ENCODE measurements at places on chromosomes 11 and 22.

DNA sequence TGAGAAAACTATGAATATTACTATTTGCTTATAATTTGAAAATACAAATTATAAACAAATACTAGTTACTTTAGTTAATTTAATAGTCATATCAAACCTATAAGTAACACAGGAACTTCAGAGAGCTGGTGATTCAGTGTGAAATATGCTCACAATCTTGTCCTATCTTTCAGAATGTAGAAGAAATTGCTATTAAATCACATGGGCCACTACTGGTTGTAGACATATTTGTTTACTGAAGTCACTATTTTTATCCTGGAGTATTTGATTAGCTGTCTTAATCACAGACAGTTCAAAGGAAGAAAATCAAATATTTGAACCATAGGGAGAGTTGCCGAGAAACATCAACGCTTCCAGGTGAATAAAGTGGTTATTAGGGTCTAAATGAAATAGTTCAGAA is 187.6 kb upstream of the ANO3 start:
- no peak for DNase-seq

- no peak for DNase-seq
These were observed 44.6 kb downstream of the MRE11 start for GRCh38 chr11:94449029-94449428.

- no peak for DNase-seq
These were observed 23.2 kb downstream of the HIPK3 start for GRCh38 chr11:33280411-33280810.

DNA sequence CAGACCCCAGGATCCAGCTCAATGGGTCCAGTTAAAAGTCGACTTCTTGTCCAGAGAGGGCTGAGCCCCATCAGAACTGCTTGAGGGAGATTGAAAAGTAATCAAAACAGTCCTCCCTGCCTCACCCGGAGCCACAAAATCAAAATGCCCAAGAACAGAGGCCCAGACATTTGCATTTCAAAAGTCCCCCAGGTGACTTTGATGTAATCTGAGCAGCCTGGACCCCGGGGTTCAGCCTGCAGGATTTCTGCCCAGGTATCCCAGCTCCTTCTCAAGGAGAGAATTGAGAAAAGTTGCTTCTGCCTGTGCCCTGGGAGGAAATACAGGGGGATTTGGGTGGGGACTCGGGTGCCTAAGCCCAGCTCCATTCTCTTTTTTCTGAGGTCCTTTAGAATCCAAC is 1385.0 kb downstream of the TBC1D22A start:
- DNase-seq: no peak

DNA sequence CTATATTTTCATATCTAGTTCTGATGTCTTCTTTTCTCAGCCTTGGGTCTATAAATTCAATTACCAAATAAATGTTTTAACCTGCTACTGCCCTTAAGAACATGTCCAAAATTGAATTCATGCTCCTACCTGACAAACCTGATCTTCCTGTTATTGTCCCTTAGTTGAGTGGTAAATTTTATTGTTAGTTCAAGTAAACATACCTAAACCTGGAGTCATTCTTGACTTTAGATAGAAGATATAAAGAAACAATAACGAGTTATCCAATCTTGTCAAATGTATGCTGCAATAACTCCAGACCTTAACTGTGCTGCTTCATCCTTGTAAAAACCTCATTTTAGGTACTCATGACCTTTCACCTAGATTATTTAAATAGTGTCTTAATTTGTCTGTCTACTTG is 34.6 kb upstream of the SC5D start:
- DNase-seq: no peak

DNA sequence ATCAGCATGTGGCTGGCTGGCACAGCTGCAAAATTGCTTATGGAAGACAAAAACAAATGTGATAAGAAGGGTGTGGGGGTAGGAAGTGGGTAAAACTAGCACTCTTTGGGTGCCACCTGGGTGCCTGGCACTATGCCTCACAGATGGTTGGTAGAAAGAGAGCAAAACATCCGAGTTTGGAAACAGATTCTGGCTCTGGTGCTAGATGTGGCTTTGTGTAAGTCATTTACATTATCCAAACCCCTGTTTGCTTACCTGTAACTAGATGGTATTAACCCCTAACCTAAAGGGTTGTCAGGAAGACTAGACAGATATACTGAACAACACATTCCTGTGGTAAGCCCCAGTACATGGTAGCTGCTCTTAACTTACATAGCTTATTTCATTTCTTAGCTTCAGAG is 905.6 kb downstream of the DLG2 start:
- no peak for DNase-seq

- DNase-seq: peak; percentile 58
These were observed 196.9 kb downstream of the CSNK2A3 start for GRCh38 chr11:11155962-11156815.

DNA sequence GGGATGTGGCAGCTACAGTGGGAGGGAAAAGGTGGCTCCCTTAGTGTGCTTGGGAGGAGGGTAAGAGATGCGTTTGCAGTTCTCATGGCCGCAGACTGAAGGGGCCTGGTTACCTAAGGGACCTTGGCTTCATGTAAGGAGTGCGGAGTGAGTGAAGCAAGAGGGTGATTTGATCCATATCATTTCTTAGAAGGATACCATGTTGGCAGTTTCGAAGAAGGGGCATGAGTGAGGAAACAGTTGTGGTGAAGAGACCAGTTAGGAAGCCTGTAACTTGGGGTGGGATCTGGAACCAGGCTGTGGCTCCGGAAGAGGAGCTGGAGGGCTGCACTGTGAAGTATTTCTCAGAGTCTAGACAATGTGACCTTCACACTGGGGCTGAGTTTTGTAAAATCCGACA is 45.0 kb downstream of the ST3GAL4 start:
- DNase-seq: no peak

- no peak for DNase-seq
These were observed 15.4 kb upstream of the PEX26 start for GRCh38 chr22:18062421-18062820.

DNA sequence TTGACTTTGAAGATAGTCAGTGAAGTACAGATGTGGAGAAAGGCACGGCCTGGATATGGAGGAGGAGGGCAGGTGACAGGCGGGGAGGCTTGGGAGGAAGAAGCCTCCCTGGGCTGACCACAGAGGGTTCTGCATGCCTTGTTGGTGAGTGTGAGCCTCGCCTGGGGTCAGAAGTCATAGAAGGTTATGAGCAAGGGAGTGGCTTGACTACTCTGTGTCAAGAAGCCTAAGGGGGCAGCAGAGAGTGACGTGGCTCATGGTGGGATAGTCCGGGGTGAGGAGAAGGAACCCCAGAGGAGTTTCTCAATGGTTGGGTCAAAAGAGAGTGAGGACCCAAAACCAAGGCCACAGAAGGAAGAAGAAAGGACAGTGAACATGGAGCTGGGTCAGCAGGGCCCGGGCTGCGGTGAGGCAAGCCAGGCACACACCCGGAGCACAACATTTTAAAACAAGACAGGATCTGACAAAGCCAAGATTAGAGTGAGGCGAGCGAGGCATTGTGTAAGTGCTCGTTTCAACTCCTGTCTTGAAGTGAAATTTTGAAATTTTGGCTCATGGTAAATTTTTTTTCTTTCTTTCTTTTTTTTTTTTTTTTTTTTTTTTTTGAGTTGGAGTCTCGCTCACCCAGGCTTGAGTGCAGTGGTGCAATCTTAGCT is 31.9 kb downstream of the PDGFB start:
- no peak for DNase-seq

DNA sequence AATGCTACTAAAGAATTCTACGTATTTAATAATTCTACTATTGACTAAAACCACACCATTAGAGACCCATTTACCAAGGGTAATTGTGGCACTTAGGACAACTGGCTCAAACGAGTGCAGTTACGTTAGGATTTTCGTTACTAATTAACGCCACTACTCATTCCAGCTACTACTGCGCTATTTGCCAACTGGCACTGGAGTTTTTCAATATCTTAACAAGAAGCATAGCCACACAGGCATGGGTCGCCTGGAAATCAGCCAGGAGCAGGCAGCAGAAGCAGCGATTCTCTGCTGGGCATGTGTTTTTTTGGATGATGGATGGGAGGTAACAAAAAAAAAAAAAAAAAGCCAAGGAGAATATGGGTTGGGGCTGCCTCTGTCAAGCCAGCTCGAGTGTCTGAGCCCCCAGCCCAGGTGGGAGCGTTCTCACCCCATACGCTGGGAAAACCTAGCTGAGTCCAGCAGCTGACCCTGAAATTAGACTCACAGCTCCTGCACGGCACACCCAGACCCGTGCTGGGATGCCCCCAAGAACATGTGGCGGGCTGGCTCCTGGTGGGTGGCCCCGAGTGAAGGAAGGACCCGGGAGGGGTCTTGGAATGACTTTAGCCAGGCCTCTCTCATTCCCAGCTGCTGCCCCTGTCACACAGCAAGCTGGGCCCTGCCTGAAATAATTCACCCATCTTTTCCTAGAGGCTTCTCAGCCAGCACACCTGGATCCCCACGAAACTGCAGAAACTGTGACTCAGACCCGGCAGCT is 214.0 kb downstream of the BRD1 start:
- DNase-seq: no peak

GRCh38 chr11:83012168-83013067 is 59.3 kb downstream of the RAB30 start:
- no peak for DNase-seq

- DNase-seq: no peak
These were observed 292.8 kb upstream of the SYN3 start for GRCh38 chr22:33350961-33351360.

DNA sequence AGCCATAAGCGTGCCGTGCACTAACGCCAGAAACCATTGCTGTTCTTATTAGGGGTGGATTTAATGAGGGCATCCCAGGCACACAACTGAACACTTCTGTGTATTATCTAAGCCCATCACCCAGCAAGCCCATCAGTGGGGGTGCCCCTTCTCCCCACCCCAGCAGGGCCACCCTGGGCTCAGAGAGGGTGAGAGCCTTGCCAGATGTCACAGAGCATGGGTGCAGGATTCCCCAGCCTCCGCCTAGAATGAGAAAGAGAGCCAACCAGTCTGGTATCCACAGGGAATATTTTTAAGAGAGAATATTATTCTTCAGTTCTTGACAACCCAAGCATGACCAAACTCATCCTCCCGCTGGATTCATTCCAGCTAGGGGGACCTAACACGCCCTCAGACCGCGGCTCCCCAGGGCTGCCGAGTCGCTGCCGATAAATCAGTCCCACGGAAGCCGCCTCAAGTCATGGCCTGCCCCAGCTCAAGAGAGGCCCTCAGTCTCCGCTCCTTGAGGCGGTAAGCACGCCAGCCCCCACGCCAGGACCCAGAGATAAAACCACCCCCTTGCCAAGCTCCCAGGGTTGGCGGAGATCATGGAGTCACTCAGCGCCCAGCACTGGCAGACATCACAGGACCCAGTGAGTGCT is 47.2 kb downstream of the MN1 start:
- DNase-seq: no peak

DNA sequence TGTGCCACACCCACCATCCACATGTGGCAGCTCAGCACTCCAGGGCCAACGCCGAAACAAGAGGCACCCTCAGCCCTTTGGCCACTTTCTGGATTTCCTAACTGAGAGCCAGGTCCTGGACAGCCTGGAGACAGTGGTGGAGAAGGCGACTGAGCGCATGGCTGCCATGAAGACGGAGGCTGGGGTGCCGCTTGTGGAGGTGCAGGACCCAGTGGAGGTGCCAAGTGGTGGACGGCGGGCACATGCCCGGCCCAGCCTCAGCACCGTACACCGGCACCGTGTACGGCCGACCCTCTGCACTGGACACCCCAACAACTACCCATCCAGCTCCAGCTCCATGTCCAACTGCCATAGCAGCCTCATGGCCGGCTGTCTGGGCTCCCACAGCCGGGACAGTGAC is 1.5 kb downstream of the CCDC116 start:
- DNase-seq: no peak

DNA sequence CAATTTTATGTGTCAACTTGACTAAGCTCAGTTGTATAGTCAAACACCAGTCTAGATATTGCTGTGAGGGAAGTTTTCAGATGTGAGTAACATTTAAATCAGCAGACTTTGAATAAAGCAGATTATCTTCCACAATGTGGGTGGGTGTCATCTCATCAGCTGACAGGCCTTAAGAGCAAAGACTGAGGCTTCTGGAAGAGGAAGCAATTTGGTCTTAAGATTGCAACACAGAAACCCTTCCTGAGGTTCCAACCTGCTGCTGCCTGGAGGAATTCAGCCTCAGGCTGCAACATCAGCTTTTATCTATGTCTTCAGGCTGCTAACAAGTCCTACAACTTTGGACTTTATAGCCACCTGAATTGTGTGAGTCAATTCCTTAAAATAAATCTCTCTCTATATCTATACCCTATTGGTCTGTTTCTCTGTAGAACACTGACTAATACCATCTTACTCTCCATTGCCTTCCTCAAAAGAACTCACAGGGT is 277.2 kb upstream of the PLET1 start:
- DNase-seq: no peak

DNA sequence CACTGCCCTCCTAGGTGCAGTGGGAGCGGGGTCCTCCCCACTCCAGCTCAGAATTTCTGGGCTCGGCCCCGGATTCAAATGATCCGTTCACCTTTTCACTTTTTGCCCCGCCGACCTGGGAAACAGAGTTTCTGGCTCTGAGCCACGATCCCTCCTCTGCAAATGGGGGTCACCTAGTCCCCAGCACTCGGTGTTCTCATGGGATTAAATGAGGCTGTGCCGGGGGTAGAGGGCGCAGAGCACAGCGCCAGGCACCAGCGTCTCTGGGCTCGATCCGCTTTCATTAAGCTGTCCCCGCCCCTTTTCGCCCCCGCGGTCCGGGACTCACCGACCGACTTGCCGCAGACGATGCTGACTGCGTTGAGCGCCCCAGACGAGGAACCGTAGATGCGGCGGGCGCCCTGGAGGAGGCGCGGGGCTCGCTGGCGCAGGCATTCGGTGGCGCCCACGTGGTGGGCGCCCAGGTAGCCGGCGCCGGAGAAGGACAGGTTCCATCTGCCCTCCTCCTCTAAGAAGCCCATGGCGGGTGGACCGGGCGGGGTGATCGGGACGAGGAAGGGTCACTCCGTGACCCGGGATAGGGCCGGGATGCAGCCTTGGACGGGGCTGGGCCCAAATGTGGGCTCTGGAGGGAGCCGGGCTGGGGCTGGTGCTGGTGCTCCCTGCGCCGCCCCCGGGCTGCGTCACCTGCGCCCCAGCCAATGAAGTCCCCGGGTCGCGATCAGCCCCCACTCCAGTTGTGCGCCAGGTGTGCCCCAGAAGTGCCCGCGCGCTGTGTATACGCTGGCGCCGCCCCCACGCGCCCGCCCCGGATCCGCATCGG is at the start of gene PNPLA5:
TSS of gene PNPLA5 (minus strand) at position 654 of the 823 bp plus-strand sequence. CDS start at position 521, 133 bp downstream.
- DNase-seq: peak; percentile 19

- DNase-seq: no peak
These were observed 8.3 kb upstream of the SLC39A13 start for GRCh38 chr11:47399860-47400767.

- DNase-seq: no peak
These were observed 99.6 kb downstream of the BRD1 start for GRCh38 chr22:49727881-49728569.

DNA sequence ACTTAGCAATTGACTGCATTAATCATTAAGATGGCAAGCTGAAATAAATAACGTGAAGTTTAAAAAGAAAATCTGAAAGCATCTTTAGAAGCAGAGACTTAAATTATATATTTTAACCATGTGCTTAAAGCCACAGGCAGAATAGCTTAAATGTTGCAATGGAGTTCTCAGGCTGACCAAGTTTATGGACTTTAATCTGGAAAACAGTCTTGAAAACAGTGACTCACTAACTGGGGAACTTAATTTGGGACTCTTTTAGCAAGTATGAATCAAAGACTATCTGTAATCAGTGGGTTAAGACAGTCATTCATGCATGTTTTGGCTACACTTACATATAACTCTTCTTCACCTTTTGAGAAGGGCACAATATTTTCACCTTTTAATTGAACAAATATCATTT is 12.6 kb upstream of the GLYATL1 start:
- DNase-seq: no peak

- peak; percentile 12 for DNase-seq
These were observed 74.6 kb downstream of the RAB30 start for GRCh38 chr11:82996966-82997606.

- no peak for DNase-seq
These were observed 93.0 kb downstream of the UVRAG start for GRCh38 chr11:75907906-75908527.
